ENCODE measurements at places on chromosomes 7 and 10.

GRCh38 chr7:116547347-116547746 lies 22.5 kb downstream of the CAV1 start:
- DNase-seq: no peak

GRCh38 chr7:41005374-41005901 lies 697.5 kb downstream of the INHBA start:
- DNase-seq: no peak

GRCh38 chr7:143931739-143932138 lies 3.3 kb upstream of the OR2F2 start:
- DNase-seq: no peak

DNA sequence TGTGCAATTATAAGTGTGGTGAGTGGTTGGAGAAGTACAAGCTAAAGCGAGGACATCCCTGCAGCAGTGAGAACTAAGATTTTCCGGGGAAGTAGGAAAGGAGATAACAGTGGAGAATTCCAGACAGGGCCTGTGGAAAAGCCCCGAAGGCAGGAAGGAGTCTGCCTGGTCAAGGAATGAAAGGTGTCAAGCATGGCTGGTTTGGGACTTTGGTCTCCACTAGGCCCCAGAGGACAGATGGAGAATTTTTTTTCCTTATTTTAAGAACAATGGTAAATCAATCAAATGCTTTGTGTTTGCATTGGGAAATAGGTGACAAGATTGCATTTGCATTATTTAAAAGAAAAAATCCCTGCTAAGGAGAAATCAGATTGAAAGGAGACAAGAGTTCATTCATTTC lies 3.2 kb upstream of the CEP55 start:
- no peak for DNase-seq

DNA sequence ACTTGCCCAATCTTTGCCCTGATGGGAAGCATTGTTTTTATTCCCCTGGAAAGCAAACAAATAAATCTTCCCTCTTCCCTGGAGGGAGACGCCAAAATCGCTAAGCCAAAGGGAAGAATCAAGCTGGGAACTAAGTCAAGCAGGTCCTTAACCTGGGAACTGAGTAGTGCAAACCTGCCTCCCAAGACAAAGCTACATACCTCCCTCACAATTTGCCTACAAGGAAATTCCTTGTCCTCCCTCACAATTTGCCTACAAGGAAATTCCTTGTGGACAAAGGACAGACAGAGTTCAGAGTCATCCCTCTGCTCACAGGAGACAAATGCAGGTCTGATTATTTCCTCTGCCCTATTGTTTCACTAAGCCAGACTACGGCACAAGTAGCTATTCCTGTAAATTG lies 50.5 kb downstream of the SPOCK2 start:
- no peak for DNase-seq

GRCh38 chr7:7948232-7948631 lies 20.4 kb upstream of the GLCCI1 start:
- DNase-seq: no peak

DNA sequence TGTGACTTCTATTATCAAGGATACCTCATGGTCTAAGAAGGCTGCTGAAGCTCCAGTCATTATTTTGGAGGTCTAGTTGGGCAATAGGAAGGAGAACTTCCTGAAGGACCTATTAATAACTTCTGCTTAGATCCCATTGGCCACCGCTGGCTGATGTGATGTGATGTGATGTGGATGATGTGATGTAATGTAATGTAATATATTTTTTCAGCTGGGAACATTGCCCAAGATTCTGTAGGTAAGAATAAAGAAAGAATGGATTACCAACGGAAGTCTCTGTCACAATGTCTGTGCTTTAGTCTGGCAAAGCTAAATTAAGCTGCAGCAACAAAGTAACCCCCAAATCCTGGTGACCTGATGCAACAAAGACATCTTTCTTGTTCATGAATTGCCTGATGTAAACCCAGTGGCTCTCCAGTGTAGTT lies 233.7 kb downstream of the PTEN start:
- DNase-seq: no peak

DNA sequence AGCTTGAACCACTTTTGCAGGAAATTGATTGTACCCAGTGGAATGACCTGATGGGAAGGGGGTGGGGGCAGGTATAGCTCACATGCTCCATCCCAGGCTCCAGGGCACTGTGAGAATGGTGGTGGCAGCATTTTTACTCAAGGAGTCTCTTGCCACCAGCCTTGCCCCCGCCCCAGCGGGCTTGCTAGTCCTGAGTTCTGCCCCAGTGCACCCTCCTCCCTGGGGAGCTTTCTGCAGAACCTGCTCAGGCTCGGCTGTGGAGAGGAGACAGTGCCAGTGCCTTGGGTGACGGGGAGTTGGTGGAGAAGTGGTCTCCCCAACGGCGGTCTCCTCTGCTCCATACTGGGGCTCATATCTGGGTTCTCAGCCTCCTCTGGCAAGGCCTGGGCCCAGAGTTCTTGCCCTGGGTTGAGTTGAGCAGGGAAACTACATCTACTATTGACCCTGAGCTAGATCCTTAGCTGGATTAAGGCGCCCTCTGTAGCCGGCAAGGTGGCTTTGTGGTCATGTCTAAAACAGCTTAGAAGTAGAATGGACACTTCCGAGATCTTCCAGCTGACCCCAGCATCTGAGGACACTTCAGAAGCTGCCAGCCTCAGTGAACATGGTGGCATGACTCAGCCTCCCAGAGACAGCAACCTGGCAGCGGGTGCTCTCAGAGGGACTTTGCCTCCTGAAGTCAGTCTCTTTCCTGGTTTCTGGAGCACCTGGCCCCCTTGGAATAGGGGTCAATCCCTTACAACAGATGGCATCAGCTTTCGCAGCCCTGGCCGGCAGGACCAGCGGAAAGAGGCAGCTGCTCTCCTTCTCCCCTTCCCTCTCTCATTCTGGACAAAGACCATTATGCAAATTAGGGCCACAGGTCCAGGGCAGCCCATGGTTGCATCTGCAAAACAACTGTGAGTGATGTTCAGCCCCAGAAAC lies 363.4 kb upstream of the MKI67 start:
- no peak for DNase-seq

- DNase-seq: peak; percentile 3
These were observed 28.3 kb downstream of the POLL start for GRCh38 chr10:101559596-101560297.

DNA sequence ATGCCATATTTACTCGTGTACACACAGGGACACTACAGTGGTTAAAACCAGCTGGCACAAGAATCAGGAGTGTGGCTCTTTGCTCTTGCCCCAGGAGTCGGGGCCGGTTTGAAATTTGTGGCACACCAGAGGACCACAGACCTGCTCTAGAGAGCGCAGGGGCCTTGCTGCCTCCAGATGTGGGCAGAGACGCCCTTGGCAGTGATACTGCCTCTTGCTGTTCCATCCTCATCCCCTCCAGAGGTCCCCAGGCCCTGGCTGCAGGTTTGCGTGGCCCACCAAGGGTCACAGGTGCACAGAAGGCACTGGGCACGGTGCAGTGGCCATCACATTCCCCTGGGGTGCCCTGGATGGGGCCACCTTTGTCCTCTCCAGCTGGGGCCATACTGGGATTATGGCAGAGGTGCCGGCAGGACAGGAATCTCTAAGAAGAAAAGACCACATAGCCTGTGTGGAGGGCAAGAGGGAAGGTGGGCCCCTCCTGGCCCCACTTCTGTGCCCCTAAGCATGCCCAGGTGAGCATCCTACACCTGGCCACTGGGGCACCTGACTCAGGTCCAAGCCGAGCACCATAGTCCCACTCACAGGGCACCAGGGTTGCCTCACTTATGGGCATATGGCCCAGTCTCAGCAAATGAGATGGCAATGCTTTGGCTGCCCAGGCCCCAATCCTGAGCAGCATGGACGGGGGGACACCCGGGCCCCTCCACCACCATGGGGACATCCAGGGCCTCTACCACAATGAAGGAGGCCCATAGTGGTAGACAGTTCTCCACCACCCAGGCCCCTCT lies 45.6 kb downstream of the FOXL3 start:
- no peak for DNase-seq

DNA sequence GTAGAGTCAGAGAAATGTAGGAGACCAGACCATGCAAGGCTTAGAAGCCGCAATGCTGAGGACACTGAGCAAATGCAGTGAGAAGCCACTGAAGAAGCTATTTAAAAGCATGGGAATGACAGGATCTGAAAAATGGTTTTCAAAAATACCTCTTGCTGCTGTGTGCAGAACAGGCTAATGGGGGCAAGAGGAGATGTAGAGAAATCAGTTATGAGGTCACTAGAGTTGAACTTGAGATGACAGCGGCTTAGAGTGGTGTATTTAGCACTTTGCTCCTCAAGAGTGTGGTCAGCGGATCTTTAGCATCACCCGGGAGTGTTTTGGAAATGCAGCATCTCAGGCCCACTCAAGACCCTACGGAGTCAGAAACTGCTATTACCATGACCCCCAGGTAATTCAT lies 48.8 kb downstream of the KIAA1549 start:
- DNase-seq: no peak

- DNase-seq: no peak
These were observed 299.9 kb upstream of the LRRN3 start for GRCh38 chr7:110790992-110791391.

- DNase-seq: no peak
These were observed 5.3 kb downstream of the NEUROG3 start for GRCh38 chr10:69567920-69568319.

GRCh38 chr7:86407291-86407690 lies 236.4 kb upstream of the GRM3 start:
- no peak for DNase-seq

DNA sequence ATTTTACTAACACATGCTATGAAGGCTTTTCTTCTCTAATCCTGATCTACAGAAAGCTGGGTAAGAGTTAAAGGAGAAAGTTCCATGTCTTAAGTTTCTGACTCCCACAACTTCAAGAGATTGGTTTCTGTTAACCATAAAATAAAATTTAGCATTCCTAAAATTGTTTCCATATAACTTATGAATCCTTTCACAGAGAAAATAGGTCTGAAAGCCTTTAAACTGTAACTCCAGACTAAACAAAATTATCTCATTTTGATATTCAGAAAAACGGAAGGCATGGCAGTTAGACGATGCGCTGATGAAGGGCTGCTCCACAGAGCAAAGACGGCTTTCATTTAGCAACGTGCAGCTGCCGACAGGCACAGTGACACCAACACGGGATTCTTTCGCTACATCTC lies 133.3 kb downstream of the SLC25A13 start:
- DNase-seq: no peak

GRCh38 chr10:123565691-123566660 lies 100.2 kb upstream of the GPR26 start:
- DNase-seq: no peak

DNA sequence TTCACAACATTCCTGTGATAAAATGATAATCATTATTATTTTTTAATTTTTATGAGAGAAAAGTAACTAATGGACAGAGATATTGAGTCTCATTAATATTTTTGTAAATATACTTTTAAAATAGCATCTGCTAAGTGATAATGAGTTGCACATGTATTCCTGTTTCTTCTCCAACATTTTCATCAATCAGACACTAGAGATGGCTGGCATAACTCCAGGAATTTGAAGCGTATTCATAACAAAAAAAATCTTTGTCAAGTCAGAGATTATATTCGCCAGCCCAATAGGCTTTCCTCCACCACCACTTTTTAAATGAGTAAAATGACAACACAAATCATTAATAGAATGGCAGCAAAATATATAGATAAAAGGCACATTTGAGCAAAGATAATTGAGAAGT lies 524.0 kb upstream of the KCND2 start:
- DNase-seq: no peak

DNA sequence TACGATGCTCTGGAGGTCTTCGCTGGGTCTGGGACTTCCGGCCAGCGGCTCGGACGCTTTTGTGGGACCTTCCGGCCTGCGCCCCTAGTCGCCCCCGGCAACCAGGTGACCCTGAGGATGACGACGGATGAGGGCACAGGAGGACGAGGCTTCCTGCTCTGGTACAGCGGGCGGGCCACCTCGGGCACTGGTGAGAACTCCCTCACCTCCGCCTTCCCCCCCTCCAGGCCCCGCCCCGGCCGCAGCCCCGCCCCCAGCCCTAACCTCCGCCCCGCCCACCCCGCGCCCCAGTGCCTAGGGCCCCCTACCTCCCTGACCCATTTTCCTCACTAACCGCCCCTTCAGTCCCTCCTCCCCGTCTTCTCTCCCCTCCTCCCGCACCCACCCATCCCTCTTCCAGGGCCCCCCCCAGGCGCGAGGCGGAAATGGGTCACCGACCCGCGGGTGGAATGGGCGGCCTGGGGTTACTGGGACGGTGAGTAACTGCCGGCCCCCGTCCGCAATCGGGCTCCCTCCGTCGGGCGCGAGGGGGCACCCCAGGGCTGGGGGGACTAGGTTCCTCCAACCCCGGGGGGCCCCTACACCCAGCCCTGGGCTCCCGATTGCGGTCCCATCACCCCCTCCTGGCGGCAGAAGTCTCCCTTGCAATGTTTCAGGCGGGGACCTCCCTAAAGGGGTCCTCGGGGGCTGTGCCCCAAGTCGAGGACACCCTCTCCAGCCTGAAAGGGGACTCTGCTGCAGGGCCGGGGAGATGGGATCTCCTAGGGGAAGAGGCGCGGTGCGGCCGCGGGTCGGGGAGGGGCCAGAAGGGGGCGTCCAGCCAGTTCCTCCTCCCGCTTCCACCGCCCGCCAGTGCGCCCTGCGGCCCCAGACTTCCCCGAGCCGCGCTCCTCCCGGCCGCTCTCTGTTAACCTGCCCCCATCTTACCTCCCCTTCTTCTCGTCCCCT lies 2.1 kb downstream of the PCOLCE start:
- peak; percentile 68 for DNase-seq

Measured in tibial artery (tissue), 4 donors.